ENCODE measurements at places on chromosomes 2 and 18. TPM values are rescaled to one million over a fixed set of nuclear protein-coding genes. Genes with fewer than 3 reads are reported as not detected.

The CHCHD5 gene
- total RNA-seq: 8.1 TPM

The REG1B gene
- total RNA-seq: not detected

The TTC21B gene
- 23.1 TPM for total RNA-seq

The NPHP1 gene
- 1.8 TPM for total RNA-seq

The CFAP210 gene
- total RNA-seq: not detected

The CXCR4 gene
- total RNA-seq: not detected

The ITPRIPL1 gene
- 1.4 TPM for total RNA-seq

The ACMSD gene
- not detected for total RNA-seq

The HOXD13 gene
- total RNA-seq: not detected

The APLF gene
- total RNA-seq: 3.3 TPM

The TRAPPC12 gene
- 33.6 TPM for total RNA-seq

DNA sequence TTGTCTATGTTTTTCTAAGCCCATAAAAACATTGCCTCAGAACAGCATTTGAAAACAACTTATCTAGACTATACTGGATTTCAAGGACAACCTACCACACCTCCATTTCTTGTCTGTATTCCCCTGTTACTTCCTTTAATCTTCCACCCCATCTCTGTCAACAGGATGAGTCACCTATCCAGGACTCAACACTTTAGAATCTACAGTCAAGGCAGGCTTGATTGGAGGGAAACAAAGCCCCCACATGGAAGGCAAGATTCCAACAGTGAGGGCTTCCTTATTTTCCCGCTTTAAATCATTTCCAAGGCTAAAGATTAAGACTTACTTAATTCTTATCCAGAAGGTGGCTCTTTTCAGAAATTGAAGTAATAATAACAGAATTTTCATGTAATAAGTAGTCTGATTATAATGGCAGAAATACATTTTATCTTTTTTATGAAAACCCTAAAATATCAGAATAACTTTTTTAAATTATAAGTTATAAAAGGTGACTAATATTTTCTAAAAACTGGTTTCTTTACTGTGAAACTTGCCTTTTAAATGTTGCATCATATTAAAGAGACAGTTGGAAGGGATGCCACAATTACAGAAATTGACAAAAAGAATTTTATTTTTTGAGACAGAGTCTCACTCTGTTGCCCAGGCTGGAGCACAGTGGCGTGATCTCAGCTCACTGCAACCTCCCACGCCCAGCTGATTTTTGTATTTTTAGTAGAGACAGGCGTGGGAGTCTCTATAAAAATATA, 138.7 kb upstream of the CCDC150 start:
- peak; percentile 16 for DNase-seq

DNA sequence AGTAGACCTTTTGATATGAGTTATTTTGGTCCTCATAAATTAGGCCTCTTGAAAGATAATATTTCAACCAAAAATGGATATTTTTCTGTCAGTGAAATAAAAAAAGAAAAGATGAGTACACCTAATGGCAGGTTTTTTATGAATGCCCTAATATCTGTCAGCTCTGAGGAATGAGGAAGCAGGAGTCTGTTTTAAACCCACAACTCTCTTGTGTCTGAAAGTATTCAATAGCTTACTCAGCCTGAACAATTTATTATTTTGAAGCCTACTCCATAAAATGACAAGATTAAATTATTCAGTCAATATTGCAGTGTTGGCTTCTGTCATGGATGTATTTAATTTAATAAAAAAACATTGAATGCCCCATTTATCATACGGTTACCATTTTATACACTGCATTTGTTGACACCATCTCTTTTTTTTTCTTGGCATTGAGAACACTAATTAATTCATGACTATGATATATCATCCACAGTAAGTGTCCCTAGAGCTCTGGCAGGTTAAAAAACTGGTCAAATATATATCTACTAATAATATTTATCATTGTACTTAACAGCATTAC, 548.2 kb downstream of the CBLN2 start:
- no peak for DNase-seq

DNA sequence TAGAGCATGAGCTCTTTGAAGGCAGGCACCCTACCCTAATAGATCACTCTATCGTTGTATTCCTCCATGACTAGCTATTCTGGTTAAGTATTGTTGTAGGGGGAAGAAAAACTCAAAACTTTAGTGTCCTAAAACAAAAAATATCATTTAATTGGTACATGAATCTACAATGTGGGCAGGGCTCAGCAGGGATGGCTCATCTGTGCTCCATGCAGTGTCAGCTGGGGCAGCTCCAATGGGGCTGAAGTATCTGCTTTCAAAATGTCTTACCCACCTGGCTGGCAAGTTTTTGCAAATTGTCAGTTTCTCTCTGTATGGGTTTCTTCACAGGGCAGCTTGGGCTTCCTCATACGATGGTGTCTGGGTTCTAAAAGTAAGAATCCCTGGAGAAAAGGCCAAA, 83.2 kb upstream of the ITGA6 start:
- DNase-seq: no peak

DNA sequence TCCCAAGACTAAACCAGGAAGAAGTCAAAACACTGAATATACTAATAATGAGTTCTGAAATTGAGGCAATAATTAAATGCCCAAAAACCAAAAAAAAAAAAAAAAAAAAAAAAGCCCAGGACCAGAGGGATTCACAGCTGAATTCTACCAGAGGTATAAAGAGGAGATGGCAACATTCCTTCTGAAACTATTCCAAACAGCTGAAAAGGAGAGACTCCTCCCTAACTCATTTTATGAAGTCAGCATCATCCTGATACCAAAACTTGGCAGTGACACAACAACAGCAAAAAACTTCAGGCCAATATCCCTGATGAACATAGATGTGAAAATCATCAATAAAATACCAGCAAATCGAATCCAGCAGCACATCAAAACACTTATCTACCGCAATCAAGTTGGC, 108.5 kb upstream of the COL3A1 start:
- no peak for DNase-seq

GRCh38 chr2:153047220-153047619, 328.8 kb downstream of the ARL6IP6 start:
- DNase-seq: no peak

GRCh38 chr2:200422071-200422470, 87.8 kb downstream of the KCTD18 start:
- no peak for DNase-seq

DNA sequence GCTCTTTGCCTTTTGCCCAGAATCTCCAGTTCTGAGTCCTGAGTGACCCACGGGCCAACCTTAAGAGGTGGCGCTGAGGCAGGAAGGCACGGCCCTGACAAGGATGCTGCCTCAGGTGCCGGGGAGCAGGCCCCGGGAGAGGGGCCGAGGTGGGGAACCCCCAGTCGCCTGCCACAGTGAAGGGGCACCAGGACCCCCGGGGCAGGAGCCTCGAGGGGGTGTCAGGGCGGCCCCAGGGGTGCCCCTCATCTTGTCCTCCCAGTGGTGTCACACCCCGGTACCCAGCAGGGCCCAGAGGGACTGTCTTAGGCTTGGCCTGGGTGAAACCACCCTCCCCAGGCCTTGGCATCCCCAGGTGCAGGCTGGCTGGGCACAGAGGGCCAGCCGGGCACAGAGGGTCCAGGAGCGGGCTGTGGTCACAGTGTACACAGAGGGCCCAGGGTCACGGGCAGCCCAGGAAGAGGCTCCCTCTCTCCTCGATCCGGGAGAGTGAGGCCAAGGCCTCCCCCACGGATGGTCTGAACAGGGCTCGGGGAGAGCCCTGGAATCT, 1.0 kb downstream of the PDCD1 start:
- no peak for DNase-seq

DNA sequence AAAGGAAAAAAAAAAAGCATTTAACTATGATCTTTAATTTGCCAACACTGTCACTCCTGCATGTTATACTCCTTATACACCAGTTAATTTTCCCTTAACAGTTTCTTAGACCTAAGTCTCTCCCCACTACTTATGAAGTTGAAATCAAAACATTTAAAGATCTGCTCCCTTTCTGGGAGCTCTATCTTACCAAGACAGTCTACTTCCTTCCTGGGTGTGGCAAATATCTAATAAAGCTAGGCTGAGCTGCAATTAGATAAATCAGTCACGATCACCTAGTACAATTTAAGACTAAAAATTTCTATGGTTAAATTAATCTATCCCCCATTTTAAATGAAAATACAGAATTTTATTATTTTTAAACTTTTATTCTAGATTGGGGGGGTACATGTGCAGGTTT, 33.4 kb downstream of the PUM2 start:
- DNase-seq: no peak

GRCh38 chr2:160309585-160309984, 109.5 kb upstream of the ITGB6 start:
- peak; percentile 56 for DNase-seq

DNA sequence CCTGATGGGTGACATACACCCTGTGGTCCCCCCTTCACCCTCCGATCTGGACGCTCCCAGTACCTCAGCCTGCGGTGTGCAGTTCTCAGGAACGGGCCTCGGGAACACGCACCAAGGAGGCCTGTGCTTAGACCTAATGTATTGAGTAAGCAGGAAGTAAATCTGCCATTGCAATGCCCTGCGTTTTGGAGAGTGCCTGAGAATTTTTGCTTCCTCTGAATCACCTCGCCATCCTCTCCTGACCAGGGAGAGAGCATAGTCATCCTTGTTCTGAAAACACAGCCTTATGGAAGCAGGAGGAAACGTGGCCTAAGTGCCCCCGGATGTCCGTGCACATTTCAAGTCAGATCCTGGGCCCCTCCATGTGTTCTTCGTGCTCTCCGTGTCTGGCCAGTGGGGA, 272.2 kb downstream of the NDUFA10 start:
- no peak for DNase-seq

GRCh38 chr2:13003500-13003899, 286.8 kb downstream of the TRIB2 start:
- no peak for DNase-seq

DNA sequence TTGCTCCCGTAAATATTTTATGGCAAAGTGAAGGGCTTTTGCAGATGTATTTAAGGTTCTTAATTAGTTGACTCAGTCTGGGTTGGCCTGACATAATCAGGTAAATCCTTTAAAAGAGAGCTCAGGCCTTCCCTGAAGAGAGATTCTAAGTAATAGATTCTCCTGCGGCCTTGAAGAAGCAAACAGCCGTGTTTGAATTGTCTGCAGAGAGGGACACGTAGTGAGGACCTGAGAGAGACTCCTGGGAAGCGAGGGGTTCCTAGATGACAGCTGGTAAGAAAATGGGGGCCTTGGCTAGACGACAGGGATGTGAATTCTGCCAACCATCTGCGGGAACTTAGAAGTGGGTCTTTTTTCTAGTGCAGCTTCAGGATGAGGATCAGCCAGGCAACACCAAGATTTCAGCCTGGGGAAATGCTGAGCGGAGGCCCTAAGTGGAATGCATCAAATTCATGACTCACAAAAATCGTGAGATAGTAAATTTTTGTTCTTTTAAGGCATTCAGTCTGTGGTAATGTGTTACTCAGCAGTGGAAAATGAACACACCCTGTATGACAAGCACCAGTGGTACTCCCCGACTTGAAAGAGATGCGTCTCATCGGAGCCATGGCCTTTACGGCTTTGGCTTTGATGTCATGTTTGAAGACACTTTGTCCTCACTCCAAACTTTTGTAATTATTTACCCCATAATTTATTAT, 62.1 kb upstream of the SMIM21 start:
- DNase-seq: peak; percentile 98

- no peak for DNase-seq
Measured at GRCh38 chr18:54830260-54830659, 2.0 kb downstream of the RAB27B start.

DNA sequence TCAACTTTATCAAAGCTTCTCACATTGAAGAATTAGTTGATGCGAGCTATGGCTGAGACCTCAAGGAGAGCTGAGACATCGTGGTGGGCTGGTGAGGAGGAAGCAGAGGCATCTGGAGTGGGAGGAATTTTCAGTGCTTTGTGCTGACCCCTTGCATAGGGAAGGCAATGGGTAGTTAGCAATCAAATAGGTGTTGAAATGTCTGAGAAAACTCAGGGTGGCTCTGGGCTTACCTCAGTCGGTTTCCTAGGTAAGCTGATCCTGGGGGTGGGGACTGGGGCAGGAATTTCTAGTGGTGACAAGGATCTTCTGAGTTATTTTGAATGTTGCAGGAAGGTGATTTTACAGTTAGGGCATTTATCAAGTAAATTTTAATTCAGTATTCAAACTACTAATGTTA, 20.7 kb upstream of the DPP10 start:
- DNase-seq: no peak

DNA sequence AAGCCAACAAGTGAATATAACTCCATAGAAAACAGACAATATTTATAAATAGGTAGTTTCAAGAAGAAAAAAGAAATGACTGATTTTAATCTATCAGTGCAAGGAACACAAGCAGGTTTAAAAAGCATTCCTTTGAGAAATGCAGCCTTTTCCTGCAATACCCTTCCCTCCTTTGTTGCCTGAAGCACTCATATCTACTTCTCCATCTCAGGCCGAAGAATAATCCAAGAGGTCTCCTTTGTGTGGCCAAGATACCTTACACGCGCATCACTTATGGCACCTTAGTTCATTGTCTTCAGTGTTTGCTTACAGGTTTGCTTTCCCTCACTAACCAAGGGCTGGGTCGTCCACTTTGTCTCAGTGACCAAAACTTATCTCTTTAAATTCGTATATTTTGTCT, 93.0 kb downstream of the MAIP1 start:
- no peak for DNase-seq

DNA sequence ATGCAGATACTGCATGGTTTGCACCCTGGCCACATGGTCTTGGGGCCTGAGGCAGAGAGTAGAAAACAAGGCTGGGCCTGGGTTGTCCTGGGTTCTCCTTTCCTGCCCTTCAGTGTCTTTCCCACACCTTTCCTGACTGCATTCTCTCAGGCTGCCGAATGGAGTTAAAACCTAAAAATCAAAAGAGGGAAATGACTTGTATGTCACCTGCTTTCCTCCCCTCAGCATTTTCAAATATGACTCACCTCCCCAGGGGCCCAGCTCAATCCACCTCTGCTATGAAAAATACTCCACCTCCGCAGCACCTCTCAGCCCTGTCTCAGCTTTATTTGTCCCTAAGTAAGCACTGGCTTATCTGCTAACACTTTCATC, 457.8 kb upstream of the MEX3C start:
- DNase-seq: no peak

GRCh38 chr2:174211954-174212353, 36.4 kb downstream of the OLA1 start:
- DNase-seq: no peak
